ENCODE measurements at places on chromosomes 5 and 9.

DNA sequence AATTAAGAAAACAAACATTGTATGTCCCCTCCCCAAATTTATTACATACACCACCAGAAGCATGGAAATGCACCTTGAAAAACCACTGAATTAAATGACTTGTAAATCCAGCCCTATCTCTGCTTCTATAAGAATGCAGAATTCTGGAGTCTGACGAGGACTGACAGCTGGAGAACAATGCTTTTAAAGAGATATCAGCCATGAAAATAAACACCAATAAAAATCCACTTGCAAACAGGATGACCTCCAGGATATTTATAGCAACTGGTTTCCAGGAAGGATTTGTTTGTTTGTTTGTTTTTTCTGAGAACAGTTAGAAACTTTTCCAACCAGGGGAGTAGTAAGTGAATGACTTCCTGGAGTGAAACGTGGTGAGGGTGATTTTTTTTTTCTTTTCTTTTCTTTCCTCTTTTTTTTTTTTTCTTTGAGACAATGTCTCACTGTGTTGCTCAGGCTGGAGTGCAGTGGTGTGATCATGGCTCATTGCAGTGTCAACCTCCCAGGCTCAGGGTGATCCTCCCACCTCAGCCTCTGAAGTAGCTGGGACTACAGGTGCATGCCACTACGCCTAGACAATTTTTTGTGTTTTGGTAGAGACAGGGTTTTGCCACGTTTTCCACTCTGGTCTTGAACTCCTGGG is 38.7 kb upstream of the SLC36A1 start:
- DNase-seq, result peak; percentile 13

GRCh38 chr9:76136986-76137385 is 246.5 kb downstream of the PCSK5 start:
- no peak for DNase-seq

DNA sequence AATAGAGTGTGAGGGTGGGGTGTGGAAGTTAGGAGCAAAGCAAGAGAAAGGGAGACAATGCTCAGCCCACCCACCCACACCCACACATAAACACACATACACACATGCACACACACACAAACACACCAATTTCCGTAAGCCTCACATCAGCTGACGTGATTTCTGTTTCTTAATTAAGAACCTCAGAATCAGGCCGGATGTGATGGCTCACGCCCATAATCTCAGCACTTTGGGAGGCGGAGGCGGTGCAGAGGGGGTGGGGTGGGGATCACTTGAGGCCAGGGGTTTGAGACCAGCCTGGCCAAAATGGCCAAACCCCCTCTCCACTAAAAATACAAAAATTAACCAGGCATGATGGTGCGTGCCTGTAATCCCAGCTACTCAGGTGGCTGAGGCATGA is 26.4 kb upstream of the PIK3R1 start:
- DNase-seq, result no peak

DNA sequence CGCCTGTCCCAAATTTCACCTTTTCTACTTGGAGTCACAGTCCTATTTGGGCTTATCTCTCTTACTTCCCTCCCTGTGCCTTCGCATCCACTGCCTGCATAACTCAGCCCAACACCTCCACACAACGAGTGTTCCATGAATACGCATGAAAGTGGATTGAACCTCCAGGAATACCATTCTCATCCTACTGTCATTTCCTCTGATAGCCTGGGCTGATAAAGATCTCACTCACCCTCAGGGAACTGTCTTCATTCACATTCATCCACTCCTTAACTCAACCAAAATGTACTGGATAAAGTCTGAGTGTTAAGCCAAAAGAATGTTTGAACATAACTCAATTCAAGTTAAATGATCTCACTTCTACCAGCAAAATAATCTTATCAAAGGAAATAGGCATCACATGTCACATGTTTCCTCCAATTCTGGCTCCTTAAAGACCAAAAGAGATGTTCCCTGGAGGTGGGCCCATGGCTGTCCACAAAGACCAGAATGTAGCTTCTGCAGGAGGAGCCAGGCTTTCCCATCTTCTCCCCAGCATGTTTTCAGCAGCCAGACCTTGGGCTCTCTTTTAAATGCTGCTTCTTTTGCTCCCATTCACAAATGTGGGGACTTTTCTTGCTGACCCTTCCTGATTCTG is 28.4 kb upstream of the TRIO start:
- DNase-seq, result no peak

DNA sequence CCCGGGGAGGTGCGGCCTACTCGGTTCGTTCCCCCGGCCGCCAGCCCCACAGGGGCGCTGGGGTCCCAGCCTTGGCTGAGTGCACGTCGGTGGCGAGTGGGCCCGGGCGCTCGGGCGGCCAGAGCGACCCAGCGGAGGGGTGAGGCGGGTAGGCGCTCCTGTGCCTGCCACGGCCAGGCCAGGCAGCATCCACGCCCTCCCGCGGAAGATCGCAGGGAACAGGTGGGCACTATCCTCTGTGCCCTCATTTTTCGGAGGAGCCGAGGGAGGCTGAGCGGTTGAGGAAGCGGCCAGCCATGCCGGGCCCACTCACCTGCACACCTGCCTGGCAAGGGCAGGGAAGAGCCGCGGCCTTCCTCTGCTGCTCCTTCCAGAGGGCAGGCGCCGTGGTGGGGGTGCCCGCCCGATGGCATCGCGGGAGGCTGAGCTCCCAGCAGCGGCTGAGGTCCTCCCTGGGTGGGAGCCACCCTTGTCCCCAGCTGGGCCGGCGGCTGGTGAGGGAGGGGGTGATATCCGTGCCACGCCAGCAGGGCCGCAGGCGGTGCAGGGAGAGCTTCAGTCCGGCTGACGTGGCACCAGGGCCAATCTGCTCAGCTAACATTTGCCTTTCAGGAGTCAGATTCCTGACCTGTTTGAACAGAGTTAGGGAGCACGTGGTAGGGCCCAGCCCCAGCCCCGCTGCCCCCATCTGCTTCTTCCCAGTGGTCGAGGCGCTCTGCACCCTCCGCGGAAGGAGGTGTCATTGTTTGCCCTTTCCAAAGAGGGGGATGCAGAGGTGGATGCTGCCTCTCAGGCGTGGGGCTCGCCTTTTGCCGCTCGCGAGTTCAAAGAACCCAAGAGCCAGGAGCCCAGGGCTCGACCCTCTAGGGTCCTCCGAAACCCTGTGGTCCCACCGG is 1.6 kb upstream of the SEC16A start:
- no peak for DNase-seq

- no peak for DNase-seq
Measured at GRCh38 chr5:6570530-6570929, 62.3 kb downstream of the NSUN2 start.
